ENCODE measurements at places on chromosomes 1 and 21.

DNA sequence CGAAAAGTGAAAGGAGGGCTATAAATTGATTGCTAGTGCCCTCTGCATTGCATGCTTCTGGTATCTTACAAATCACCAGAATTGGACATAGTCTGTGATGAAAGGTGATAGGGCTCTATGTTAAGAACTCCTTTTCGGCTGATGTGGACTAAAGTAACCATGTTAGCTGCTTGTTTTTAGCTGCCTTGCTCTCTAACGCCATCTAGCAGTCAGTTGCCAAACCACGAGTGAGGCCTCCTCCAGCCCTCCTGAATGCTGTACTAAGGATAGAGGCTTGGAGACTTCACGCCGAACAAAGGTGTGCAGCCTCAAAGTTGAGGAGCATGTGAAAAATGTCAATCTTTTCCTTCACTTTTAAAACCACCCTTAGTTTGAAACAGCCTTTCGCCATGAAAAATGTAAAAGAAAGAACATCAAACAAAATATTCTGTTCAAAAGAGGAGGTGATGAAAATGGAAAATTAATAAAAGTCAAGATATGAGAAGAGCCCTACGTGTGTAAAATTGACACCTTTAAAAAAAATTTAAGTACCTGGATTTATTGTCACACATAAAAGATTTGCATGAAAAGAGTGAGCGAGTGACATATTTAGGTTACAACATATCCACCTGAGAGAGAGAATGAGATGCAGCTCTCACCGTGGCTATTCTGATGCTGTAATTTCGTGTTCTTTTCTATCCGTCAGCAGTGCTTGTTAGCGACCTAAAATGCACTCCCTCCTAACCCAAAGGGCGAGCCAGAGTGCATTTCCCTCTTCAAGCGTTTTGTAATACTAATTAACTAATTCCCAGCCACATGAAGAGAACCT is 8.1 kb downstream of the LRRC53 start:
- DNase-seq, result peak; percentile 39

- DNase-seq, result no peak
These were observed 17.3 kb upstream of the MIIP start for GRCh38 chr1:12001996-12002493.

- peak; percentile 55 for DNase-seq
These were observed 46.7 kb upstream of the LAMC2 start for GRCh38 chr1:183139281-183139942.

GRCh38 chr1:54254055-54254454 is 54.1 kb downstream of the MRPL37 start:
- no peak for DNase-seq

- peak; percentile 38 for DNase-seq
These were observed 1.1 kb downstream of the RNF187 start for GRCh38 chr1:228488125-228488817.

GRCh38 chr1:113217447-113218208 is 144.6 kb downstream of the LRIG2 start:
- DNase-seq, result no peak

- peak; percentile 93 for DNase-seq
These were observed 39.1 kb upstream of the NFIA start for GRCh38 chr1:61043010-61043820.

DNA sequence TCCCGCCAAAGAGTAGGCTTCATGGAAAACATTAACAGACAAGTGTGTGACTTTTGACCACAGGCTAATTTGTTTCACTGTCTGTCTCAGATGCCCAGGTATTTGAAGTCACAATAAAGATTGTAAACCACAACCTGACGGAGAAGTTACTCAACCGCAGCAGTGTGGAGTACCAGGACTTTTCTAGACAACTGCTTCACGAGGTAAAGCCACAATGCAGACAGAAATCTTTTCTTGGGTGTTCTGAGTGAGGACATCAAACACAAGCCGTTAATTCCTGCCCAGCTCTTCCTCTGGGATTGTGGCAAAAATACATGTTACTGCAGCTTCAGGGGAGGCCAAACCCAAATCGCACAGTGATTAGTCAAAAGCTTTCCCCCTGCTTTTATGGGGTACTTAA is 31.0 kb downstream of the UMODL1 start:
- no peak for DNase-seq

- no peak for DNase-seq
These were observed at the start of gene PTPRC for GRCh38 chr1:198638894-198639635. PTPRC (plus strand) TSS chr1:198639040; CDS start chr1:198639269, 229 bp downstream.

DNA sequence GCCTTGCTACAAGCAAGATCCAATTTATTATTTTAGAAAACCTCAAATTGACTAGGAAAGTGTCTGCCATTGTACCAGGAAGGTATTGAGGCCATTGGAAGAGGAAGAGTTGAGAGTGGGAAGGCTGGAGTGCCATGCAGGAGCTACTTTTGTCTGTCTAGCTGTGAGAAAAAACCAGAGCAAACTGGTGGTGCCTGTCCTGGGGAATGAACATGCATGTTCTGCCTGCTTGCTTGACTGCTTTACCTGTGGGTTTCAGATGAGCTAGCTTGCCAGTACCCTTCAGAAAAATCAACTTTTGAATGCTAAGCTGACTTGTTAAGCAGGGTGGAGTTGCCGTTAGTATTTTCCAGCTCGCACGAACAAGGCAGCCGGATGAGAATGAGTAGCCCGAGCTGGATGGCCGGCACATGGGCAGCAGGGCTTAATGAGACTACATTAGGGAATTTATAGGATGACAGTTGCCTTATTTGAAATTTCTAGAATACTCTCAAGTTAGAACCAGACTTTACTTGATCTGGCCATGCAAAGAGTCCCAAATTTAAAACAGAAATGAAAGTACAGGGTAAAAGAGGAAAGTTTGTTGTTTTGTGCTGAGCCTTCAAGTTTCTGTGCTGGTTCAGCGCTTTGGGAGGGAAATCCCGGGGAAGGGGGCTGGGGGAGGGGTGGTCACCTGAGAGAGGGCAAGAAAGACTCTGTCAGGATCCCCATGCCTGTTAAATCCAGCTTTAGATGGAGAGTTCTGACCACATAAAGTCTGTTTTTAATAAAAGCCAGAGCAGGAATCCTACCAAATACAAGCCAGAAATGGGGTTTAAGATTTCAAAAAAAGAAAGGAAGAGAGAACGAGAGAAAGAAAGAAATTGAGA is 29.6 kb upstream of the C1orf105 start:
- peak; percentile 55 for DNase-seq

All from GM03348 (cell line).